ENCODE measurements at places on chromosomes 7 and 10.

GRCh38 chr7:158323741-158324396, 263.8 kb downstream of the PTPRN2 start:
- no peak for DNase-seq

DNA sequence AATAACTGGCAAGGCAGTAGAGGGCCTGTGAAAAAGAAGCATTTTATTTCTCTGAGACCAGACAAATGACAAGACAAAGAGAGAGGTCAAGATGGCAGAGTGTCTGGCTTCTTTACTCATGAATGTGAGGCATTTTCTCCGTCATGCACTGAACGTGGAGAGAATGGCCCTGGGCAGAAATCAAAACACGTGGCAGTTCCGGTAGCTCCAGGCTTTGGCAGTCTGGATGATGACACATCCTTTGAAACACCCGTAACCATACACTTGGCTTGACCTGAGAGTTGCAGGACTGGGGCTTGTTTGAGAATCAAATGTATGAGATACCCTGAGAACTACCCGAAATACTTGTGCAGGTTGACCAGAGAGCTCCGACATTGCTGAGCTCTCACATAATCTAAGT, 537.6 kb downstream of the ACTR3B start:
- DNase-seq = no peak

- DNase-seq = no peak
Measured at GRCh38 chr10:75291805-75292204, 56.0 kb upstream of the COMTD1 start.

DNA sequence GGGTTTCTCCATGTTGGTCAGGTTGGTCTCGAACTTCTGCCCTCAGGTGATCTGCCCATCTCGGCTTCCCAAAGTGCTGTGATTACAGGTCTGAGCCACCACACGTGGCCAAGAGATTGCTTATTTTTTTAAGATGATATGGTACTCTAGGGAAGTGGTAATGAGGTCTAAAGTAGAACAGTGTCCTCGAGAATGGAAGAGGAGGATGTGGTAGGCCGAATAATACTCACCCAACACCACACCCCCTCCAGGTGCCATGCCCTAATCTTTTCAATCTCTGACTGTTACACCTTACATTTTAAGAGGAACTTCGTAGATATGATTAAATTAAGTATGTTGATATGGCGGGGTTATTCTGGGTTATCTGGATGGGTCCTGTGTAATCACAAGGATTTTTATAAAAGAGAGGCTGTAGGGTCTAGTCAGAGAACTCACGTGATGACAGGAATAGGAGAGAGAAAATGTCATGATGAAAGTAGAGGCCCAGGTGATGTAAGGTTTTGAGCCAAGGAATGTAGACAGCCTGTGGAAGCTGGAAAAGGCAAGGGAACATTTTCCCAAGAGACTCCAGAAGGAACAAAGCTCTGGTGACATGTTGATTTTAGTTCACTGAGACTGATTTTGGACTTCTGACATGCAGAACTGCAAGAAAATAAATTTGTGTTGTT, 29.5 kb downstream of the CDK13 start:
- no peak for DNase-seq

DNA sequence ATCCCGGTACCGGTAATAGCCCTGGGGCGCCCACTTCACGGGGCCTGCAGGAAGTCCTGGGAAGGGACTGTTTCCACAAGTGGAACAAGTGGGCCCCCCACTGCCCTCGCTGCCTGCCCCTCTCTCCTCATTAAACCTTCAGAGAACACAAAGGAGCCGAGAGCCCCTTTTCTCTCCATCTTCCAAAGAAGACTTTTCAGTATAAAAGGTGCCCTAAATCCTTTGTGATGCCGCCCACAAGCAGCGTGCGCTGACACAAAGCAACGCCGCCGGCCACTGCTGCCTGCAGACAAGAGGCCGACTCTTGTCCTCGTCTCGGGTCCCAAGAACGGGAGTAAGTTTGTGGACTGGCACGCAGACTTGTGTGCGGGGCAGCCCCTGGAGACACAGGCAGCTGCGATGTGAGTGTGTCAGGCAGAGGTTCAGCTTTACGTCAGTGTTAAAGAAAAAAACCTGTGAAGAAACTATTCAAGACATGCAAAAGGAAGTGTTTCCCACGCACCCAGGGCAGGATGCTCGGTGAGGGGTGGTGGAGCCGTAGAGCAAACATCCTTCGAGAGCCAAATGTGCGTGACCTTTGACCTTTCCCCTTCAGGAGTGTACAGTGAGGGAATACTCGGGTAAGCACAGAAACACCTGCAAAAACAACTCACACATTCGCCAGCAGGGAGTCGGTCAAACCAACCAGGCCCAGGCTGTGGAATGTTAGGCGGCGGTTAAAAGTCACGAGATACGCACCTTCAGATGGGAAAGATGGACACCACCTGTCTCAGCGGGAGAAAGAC, 118.2 kb downstream of the VIPR2 start:
- DNase-seq = no peak

GRCh38 chr10:119496273-119496672, 46.2 kb downstream of the RGS10 start:
- DNase-seq = no peak

Measured in A549 (cell line).